ENCODE measurements at places on chromosomes 3 and 15.

DNA sequence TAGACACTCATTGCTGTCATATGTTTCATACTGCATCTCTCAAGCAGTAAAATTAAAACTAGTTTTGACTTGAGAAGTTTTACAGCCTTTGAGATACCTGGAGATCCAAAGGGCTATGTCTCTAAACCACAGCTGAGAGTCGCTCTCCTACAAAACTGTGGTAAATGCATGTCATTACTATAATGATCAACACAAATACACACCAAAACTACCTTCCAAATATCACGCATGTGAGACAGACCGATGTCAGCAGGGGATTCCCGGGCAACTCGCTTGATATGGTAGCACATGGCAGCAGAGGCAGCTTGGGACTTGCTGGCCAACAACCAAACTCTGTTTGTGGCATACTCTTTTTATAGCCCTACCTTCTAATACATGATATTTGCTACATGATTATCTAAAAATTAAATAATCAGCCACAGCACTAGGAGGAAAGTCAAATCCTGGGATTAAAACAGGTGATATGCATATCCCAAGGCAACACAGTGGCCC lies 56.3 kb downstream of the PDZRN3 start:
- DNase-seq: no peak

DNA sequence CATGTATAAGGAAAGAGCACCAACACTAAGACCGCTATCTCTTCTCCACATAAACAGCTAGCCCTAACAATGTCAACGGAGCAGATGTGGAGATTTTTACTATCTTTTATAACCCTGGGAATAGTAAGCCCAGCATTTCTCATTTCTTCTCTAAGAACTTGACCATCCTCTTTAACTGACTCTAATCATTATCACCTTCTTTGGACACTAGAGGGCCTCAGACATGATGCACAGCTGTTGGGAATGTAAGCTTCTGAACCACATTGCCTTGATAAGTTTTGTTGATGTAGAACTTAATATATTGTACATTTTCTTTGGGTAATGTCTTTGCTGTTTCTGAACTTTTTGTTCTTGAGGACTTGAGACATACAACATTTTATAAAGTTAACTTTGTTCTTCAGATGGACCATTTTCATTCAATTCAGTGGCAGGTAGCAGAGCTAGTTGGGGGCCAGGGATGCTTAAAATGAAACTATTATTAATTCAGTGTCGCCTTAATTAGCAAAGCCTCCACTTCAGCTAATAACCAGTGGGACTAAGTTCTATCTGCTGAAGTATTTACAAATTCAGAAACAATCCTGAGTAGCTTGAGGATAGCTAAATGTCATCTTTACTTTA lies 9.6 kb upstream of the TAGLN3 start:
- DNase-seq: peak; percentile 53

DNA sequence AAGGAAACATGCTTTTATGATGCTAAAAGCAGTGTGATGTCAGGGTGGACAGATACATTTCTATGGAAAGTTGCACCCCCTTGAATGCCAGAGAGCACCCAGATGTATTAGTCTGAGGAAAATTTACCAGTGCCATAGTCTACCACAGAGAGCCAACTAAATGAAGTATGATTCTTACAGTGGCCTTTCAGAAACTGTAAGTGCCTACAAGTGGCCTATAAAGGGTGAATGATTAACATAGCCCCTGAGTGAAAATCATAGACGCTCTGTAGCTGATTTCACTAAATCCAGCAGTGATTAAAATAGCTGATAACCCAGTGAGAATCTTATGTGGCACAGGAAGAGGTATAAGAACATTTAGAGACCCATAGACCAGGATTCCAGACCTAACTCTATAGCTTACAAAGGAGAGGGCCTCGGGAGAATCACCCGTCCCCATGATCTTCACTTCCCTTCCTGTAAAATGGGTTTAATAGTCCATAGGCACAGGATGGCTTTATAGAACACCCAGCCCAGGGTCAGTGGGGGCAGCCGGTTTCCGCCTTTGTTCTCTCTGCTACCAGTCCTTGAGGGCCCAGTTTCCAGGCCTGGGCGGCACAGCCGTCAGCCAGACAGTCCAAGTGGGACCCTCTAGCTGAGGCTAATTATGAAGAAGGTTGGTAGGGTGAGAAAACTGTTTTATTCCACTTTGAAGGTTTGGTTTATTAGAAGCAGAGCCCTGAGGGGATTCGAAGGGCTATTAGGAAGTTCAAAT lies 35.5 kb upstream of the CACNA2D3 start:
- DNase-seq: no peak

DNA sequence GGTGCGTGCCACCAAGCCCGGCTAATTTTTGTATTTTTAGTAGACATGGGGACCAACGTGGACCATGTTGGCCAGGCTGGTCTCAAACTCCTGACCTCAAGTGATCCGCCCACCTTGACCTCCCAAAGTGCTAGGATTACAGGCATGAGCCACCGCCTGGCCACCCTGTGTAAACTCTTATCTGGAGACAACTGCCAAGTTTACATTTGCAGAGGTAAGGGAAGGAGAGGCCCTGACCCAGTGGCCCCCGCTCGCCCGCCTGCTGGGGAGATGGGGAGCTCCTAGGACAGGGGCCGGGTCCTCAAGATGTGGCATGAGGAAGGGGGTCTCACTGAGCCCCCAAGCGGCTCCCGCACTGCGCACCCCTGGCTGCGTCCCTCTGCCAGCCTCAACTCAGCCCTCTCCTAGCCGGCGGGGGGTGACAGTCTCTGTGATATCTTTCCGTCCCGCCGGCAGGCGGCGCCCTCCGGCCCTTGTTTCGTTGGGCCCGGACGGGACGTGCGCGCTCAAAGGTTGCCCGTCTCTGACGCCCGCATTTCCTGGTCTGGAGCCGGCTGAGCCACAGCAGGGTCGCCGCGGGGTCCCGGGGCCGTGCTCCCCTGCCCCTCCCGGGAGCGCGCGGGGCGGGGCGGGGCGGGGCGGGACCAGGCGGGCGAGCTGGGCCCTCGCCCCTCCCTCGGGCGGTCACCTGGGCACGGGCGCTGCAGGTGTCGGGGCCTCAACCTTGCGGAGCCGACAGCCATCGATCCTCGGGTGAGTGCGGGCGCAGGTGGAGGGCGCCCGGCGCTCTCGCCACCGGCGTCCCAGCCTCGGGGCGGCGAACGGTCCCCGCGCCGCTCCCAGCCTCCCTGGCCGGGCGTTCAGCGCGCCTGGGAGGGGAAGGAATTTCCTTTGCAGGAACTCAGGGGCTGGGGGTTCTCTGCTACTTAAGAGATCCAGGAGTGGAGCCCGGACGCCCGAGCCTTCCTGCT lies at the start of gene GPR160:
Gene GPR160, plus strand, starts transcription at position 533 of the 971 bp plus-strand sequence. CDS start 45,978 bp downstream, outside the sequence.
- DNase-seq: peak; percentile 42

DNA sequence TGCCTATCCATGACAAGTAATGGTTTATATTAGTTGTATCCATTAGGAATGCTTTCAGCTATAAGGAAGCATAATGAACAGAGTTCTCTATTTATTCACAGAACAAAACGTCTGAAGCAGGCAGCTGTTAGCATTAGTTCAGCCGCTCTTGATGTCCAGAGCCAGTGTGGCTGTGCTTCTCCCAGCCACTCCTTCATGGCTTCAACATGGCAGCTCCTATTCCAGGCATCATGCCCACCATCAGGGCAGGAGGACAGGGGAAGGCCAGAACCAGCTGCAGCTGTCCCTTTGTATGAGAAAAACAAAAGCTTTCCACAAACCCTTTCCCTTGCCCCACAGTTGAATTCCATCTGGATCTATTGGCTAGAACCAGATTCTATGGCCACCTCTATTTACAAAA lies 12.9 kb upstream of the SNRK start:
- DNase-seq: no peak

- DNase-seq: no peak
Observed at GRCh38 chr3:181541414-181541813, 170.3 kb upstream of the SOX2 start.

- DNase-seq: no peak
Observed at GRCh38 chr15:85482894-85483293, 102.5 kb downstream of the AKAP13 start.

DNA sequence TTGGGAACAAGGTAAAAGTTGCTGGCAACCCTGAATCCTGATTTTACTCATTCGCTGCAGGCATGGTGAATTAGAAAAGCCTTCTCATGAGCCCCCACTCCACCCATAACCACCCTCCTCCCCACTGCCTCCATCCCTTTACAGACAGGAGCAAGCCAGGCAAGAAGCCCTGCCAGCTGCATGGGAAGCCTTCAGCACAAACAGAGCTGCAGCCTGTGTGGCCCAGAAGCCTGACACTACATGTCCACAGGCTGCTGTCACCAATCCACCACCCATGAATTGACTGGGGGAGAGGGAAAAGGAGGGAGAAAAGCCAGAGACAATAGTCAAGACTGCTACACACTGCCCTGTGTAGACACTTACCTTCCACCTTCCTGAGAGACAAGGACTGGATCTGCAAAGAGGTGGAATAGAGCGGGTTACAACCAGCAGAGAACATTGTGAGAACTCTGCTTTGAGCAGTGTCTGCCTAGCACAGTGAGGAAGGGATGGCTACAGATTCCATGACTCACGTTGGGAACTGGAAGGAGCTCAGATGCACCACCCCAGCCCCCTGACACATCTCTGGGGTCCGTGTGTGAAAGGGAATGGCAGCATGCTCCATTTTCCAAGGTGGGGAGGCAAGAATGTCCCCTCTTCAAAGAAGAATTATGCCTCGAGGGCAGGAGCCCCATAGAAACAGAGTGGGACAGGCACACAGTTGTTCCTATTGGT lies 33.9 kb downstream of the DZIP1L start:
- no peak for DNase-seq

DNA sequence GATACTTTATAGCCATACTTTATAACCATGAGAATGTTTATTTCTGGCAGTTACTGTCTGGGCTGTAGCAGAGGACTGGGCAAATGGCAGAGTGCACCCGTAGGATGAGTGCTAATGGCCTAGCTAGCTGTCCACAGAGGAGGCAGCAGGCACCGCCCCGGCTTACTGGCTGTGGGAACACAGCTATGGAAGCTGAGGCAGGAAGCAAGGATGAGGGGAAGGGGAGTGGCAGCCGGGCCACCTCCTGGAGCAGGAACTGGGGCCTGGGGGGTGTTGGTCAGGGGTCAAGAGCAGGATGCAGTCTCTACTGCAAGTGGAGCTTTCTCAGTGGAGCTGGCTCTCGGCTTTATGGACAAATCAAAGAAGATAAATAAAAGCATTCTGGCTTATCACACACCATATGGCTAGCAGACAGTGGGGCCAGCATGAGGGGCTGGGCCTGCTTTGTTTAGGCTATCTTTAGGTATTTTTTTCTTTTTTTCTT lies 316.8 kb upstream of the CTDSPL start:
- no peak for DNase-seq

- no peak for DNase-seq
Observed at GRCh38 chr3:23112491-23112890, 90.6 kb upstream of the UBE2E2 start.

- DNase-seq: no peak
Observed at GRCh38 chr3:136211547-136211946, 15.4 kb upstream of the MSL2 start.

GRCh38 chr15:91897585-91898372 lies 44.3 kb downstream of the SLCO3A1 start:
- no peak for DNase-seq

DNA sequence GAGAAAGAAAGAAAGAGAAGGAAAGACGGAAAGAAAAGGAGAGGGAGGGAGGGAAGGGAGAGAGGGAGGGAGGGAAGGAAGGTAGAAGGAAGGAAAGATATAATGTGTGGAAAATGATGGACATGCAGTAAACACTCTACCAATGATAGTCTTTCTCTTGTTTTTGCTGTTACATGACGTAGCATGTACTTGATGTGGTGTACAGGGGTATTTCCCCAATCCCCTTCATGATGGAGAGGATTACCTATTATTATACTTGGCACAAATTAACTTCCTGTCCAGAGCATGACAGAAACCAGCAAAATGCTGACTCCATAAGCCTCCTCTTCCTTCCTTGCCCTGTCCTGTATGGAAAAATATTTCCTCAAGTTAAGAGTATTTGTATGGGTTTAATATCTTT lies 124.4 kb downstream of the B3GALNT1 start:
- no peak for DNase-seq

GRCh38 chr15:73784291-73784690 lies 31.1 kb upstream of the INSYN1 start:
- DNase-seq: no peak

- no peak for DNase-seq
Observed at GRCh38 chr3:186432189-186432588, 70.2 kb upstream of the DGKG start.

GRCh38 chr3:46325645-46326300 lies 28.1 kb upstream of the CCR2 start:
- DNase-seq: no peak

DNA sequence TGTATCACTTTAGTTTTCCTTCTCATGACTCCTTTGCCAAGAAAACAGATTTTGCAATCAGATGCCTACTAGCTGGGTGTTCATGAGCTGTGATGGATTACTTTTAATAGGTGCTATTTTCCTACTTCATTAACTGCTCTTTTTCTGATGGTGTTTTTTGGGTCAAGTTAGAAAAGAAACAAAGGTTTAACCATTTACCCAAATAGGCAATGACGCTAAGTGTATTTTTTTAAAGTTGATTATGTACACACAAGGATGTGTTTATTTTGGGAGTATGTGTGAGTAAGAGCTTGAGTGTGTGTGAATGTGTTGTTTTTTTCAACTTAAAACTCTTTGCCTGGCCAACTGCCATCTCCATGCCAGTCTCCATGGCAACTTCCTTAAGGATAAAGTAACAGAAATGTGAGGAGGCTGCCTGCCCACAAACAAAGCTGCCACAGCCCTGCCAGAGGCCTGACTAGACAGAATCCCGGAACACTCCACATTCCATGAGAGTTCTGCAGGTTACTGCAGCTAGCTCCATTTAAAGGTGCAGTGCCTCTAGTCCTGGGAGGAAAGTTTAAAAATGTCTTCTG lies 215.6 kb upstream of the RBMS3 start:
- DNase-seq: peak; percentile 85
